NAMALWA (cell line): ENCODE measurements at places on chromosomes 7 and 10.

DNA sequence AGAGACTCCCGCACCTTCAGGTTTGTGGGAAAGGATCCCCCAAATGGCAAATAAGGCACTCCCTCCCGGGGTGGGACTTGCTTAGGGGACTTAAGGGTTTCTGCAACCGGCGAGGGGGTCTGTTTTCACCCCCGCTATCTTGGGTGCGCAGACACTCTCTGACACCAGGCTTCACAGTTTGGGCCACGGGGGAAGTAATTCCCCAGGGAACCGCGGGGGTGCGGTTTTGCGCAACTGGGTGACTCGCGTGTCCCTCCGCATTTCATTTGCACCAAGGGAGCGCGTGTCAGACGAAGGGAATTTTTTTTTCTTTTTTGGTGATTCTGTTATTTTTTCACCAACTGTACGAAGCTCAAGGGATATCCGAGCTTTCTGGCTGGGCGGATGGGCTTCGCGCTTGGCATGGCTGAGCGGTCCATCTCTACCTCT is 1.7 kb downstream of the GRM8 start:
- no peak for DNase-seq

GRCh38 chr7:116686812-116687419 is 14.9 kb downstream of the MET start:
- no peak for DNase-seq

- no peak for DNase-seq
Observed at GRCh38 chr7:143387156-143387975, 6.2 kb downstream of the ZYX start.

GRCh38 chr7:100191775-100192174 is 14.1 kb downstream of the STAG3 start:
- DNase-seq = peak; percentile 74

DNA sequence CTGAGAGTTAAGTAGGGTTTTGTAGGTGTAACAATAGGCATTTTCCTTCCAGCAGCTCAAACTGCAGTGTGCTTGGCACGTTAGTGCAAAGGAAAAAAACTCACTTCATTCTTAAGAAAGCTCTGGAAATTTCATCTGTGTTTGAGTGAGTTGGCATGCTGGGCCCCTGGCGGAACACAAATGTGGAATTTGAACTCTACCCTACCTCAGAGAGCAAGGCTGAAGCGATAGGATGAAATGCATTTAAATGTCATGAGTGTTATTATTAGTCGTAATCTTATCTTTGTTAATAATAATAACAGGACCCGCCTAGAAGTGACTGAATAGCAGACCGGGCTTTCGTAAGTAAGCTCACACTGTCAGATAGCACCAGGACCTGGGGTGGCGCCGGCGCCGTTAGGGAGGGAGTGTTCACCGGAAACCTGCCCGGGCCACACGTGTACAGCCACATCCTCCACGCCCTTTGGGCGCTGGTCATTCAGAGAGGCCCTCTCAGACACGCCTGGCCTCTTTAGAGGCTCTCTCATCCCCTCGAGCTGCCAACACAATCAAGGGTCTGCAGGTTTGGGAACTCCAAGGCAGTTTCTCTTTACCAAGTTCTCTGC is 63.5 kb downstream of the GRK5 start:
- no peak for DNase-seq

GRCh38 chr10:51687296-51687695 is 12.1 kb downstream of the CSTF2T start:
- no peak for DNase-seq

DNA sequence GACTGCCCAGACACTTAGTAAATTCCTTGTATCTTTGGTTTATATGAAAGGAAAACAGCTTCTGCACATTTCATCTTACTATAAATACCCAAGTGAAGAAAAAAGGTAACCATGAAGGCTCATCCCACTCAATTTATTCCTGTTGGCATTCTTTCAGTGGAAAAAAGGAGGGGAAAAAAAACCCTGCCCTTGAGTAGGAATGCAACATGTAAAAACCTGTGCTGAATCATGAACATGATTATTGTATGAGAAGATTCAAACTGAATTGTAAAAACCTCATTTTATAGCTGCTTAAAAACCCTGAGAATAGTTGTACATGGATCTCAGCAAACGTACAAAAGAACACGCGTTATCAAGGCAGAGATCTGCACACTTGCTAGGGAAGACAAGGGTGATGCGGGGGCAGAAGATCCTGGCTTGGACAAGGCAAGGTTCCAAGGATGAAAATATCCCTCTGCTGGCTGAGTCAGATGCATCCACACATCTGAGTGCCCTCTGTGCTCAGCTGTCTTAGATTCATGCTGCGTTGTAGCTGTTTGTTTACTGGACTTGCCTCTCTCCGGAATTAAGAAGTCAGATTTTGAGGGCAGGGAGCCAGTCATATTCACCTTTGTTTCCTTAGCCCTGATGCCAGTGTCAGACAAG is 658.2 kb downstream of the PARD3 start:
- DNase-seq = no peak

GRCh38 chr10:21791276-21791675 is 212.3 kb downstream of the DNAJC1 start:
- no peak for DNase-seq

- DNase-seq = no peak
Observed at GRCh38 chr7:27197137-27198042, 2.5 kb downstream of the HOXA13 start.

- DNase-seq = peak; percentile 63
Observed at GRCh38 chr10:59240582-59241183, 64.2 kb downstream of the PHYHIPL start.

DNA sequence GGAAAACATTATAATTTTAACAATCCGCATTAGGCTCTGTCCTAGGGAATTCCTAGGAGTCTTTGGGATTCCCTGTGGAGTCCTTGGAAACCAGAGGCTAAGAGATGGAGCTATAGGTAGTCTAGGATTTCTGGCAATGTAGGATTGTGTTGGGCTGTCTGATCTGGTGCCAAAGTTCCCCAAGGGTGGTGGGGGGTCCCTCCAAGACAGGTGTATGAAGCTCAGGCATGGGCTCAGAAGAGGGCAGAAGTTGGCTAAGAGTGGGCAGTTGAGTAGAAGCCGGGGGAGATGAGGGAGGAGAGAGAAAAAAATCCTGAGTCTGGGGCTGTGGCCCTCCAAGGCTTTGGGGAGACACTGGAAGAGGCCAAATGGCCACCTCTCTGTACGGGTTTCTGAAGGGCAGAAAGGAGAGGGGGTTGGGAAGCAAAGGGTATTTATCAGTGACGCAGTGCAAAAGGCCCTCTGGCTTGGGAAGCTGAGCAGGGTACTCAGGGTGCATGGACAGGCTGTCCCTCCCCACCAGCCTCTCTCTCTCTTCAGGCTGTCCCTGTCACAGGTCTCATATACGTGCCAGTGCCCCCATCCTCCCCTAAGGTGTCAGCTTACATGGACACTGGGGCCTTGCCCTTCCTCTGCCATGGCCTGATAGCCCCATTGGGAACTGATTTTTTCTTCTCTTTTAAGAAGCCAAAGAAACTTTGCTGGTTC is 929 bp downstream of the HOXA6 start:
- no peak for DNase-seq

- DNase-seq = no peak
Observed at GRCh38 chr7:131103997-131104396, 223.7 kb upstream of the MKLN1 start.

DNA sequence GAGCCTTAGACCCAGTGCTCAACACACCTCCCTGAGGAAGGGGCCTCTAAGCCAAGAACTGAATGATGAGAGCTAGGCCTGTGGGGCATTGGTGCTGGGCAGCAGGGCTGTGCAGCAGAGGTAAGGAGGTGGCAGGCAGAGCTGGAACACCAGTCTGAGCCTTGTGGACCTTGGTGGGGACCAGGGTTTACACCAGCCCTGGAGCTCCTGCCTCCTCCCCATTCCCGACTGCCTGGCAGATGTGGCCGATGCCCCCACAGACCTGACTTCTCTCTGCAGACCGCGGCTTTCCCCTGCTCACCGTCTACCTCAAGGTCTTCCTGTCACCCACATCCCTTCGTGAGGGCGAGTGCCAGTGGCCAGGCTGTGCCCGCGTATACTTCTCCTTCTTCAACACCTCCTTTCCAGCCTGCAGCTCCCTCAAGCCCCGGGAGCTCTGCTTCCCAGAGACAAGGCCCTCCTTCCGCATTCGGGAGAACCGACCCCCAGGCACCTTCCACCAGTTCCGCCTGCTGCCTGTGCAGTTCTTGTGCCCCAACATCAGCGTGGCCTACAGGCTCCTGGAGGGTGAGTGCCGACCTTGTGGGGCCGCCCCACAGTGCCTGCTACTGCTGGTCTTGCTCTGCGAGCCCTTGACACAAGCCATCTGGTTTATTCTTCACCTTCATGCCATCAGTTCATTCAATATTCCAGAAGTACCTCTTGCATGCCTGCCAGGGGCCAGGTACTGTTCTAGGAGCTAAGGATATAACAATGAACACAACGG is 25.4 kb downstream of the RET start:
- no peak for DNase-seq
